ENCODE measurements at places on chromosomes 6 and 20.

- DNase-seq = no peak
These were observed 1.2 kb downstream of the TGIF2 start for GRCh38 chr20:36574366-36575135.

DNA sequence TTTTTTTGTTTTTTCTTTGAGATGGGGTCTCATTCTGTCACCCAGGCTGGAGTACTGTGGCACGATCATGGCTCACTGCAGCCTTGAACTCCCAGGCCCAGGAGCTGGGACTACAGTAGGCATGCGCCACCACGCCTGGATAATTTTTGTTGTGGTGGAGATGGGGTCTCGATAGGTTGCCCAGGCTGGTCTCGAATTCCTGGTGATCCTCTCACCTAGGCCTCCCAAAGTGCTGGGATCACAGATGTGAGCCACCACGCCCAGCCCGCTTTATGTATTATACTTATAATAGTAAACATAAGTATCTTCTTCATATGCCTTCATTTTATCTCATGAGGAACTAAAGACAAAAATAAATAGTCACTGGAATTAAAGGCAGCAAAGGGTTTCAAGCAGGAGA, 63.5 kb downstream of the GINS1 start:
- no peak for DNase-seq

DNA sequence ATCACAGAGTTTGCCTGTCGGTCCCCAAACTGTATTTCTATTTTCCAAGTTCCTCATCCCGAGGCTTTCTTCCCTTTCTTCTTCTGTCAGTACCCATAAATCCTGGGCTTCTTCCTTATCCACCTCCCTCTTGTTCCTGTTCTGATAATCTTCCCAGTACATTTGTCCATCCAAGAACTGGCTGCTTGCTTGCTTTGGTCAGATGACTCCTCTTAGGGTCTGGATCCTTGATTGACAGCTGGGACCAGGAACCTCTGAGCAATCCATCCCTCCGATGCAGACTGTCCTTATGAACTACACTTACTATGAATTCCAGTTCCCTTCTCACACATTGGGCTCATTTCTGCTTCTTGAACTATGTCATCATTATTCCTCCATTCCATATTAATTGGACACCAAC, 275.3 kb upstream of the CITED2 start:
- DNase-seq = no peak

DNA sequence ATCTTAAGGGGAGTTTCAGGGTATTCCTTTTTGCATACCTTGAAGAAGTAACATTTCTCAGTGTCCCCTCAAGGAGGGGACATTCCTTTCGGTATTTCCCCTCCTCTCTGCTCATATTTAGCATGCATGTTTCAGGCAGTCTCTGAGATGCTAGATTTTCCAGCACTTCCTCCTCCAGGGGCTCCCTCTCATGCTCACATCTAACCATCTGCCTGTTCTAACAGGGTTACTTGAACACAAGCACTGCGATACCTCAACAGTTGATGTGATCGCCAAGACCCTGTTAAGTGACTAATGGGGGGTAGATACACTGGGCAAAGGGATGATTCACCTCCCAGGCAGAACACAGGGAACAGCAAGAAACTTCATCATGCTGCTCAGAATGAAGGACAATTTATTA, 12.9 kb upstream of the MCM3 start:
- no peak for DNase-seq

DNA sequence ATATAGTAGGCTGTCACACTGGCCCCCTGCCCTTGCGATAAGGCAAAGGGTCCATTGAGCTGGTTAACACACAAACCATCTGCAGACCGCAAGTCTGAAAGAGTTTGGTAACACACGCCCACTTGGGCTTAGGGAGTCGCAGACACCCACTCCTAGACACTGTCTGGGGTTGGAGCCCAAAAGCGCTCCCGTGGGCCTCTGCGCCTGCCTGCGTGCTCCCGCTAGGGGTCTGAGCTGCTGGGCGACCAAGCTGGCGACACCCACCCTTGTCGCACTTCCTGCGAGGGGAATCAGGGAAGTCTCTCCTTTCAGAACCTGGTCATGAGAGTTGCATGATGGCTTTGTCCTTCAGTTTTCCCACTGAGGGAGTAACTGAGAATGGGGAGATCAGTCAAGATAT, 653.0 kb downstream of the HTR1B start:
- DNase-seq = no peak

DNA sequence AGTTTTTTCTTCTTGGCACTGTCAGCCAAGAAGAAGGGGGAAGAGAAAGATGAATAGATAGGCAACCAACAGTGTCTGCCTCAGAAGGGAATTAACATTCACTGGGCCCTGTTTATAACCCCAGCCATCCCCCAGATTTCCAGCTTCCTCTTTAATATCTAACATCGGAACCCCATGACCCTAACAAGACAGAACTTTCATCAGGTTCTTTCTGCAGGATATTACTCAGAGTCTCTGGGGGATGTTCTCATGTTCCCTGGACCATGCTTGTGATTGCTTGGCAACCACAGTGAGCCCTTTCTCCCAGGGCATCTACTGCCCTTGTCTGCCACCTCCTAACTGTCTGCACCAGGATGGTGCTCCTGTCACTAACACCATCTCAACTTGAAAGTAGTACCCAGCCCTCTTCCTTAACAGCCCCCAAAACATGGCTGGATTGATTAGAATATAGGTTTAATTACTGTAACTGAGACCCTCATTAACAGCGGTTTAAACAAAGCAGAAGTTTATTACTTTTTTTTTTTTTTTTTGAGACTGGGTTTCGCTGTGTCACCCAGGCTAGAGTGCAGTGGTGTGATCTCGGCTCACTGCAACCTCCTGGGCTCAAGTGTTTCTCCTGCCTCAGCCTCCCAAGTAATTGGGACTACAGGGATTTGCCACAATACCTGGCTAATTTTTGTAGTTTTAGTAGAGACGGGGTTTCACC, 12.0 kb upstream of the PTPN1 start:
- DNase-seq = no peak

DNA sequence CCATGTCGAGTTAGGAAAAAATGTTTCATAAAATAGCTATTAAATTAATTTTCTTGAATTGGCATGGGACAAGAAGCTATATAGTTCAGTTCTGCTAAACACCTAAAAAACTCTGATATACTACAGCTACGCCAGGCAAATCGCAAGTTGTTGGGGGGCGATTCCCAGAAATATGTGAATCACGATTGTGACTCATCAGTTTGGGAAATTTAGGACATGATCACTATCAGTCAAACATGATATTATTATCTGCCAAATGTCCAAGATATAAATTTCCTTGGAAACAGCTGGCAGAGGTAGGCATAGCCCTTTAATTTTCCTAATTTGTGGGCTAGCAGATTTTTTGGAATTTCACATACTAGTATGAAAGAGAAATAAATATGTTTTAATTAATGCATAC, 123.6 kb downstream of the ATXN1 start:
- no peak for DNase-seq

DNA sequence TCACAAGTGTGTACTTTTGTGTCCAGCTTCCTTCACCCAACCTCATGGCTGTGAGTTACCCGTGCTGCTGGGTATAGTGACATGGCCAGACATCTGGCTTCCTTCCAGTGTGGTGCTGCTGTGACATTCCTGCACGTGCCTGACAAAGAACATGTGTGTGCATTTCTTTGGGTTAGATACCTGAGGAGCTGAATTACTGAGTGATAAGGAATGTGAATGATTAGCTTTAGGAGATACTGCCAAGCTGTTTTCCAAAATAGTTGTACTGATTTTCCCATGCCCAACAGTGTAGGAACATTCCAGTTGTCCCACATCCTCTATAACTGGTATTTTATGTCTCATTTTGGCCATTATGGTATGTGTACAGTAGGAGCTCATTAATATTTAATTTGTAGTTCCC, 132.5 kb downstream of the PREX1 start:
- DNase-seq = no peak

GRCh38 chr6:63683071-63683603, 47.5 kb downstream of the PHF3 start:
- DNase-seq = no peak

DNA sequence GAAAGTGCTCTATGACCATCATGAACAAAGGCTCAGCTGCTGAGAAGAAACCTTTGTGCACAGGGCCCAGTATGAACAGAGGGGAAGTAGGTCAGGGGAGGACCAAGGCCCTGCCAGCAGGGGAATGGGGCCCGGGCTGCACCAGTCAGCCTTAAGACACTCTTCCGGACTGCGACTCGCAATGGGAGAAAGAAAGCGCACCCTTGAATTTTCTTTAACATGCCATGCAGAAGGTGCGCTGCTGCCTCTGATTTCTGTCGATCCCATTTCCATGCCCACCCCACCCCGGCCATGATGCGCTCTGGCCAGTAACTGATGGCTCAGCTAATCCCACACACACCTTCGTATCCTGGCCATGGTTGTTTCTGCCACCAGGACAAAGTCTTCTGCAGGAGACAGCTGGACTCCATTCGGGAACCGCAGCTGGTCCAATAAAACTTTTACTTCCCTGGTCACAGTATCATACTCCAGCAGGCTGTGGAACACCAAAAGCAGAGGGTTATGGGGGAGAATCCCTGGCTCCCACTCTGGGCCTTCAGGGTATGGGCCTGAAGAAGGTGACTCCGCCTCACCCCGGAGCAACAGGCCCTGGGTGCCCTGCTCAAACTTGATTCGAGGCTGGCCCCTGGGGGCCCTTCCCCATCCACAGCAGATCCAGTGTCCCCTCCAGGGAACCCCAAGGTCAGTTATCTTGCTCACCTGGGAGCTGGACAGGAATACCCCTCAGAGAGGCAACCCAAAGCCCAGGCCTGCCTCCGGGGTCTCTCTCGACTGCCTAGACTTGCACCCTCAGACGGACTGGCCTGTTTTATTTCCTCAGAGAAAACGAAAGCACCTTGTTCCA, 20.3 kb downstream of the CST7 start:
- no peak for DNase-seq

DNA sequence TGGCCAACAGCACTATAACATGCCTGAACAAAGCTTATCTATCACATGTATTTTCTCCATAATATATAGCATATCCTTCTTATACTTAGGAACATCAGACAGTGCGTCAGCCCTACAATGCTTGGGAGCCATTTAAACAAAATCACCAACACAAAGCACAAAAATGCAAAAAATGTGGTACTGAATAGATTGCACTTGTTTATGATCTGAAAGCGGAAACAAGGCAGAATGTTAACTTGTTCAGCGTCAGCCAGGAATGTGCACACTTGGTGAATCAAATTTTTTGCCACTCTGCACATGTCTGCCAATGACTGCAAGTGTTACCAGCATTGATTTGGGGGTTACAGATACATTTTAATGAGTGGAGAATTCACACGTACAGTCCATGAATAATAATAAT, 14.8 kb downstream of the SLC35A1 start:
- DNase-seq = no peak
